ENCODE measurements at places on chromosomes 7 and 10.

GRCh38 chr7:95590387-95591248, 5.7 kb downstream of the PDK4 start:
- DNase-seq, result no peak

- DNase-seq, result no peak
These were observed 1098.0 kb upstream of the C7orf33 start for GRCh38 chr7:147492606-147493005.

- DNase-seq, result no peak
These were observed 149.0 kb downstream of the ARHGAP21 start for GRCh38 chr10:24574578-24575155.

DNA sequence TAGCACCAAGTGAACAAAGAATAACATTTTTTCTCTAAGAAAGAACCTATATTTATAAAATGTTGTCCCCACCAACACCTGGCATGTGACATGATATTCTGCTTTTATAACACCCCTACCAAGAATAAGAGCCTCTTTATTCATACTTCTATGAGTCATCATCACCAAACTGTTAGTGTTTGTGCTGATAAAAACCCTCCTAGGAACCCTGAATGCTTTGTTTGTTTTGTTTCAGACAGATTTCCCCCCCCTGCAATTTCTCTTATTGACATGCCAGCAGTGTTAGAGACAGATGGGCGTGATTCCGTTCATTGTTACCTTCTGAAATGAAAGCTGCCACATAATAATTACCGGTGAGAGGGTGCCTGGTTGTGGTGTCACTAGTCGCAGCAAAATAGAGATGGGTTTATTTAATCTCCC, 651.1 kb downstream of the SORCS1 start:
- DNase-seq, result no peak
